ENCODE measurements at places on chromosomes 4 and X. TPM values are rescaled to one million over a fixed set of nuclear protein-coding genes. Genes with fewer than 3 reads are reported as not detected.

DNA sequence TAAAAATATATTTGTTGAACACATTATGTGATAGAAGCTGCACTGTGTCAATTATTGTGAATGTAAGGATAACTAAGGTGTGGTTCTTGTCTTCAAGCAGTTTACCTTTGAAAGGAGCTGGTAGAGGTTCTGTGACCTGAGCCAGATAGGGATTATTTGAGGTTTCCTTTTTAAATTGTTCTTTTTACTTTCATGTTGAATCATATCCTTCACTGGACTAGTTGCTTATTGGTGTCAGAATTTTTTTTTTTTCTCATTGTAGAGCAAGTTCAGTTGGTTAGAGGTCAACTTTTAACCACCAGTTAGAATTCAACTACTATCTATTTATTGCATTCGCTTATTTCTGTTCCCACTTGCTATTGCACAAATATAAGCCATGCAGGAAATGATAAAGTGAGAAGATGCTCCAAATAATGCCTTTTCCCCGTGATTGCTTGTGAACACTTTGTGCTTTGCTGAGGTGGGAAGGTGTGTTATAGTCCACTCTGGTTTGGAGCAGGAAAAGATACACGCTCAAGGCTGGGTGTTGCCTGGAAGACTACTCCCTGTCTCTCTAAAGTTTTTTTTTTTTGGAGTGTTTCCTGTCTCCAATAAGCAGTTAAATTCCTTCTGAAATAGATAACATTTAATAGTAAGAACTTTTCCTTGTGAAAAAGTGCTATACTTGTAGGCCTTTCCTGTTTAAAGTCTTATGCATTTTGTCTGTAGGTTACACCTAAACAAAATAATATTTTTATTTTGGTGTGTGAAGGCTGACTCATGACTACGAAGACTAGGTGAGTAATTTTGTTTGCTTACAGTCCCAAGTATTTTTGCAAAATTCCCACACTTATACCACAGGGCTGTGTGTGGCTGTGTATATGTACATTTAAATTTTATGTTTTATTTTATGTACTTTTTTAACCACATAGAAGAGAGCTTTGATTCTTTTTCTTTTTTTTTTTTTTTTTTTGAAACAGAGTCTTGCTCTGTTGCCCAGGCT, 83.8 kb upstream of the LCORL start:
- DNase-seq: no peak

RELL1 gene
- 15.1 TPM for total RNA-seq

NPY1R gene
- not detected for total RNA-seq

DNA sequence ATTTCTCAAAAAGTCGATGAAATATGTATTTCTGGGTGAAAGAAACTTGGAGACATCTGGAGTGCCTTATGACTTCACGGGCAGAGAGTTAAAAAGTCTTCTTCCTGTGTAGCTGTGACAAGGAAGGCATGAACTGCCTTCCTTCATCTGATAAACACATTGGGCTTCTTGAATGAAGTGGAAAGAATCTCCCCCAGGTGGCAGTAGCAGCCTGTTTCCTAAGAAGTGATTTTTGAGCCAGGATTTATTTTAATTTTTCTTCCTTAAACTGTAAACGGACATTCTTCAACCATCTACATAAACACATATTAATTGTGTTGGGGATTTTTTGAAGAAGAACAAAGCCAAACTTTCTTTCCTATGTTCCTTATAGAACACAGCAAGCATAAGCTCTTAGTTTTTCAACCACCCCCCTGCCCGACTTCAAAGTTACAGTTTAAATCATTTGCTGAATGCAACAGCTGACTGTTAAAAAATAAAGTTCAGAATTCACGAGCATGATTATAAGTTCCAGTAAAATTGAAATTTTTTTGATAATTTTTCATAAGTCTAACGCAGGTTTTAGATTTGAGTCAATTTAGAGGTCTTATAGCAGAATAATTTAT, 980 bp upstream of the GIMD1 start:
- DNase-seq: no peak

GRCh38 chrX:67726018-67726417, 182.2 kb downstream of the AR start:
- DNase-seq: no peak

- no peak for DNase-seq
Measured at GRCh38 chr4:173488656-173489055, 41.4 kb downstream of the HAND2 start.

TAF7L gene
- total RNA-seq: not detected

Data from activated naive CD4-positive, alpha-beta T cell treated with anti-CD3 and anti-CD28 coated beads, Interleukin-2, amount 50 U/mL, for 72 hours (primary cell).